ENCODE measurements at places on chromosomes 16 and 17. TPM values are rescaled to one million over a fixed set of nuclear protein-coding genes. Genes with fewer than 3 reads are reported as not detected.

The RGS9 gene
- total RNA-seq: 7.8 TPM

The TMEM238L gene
- 38.4 TPM for total RNA-seq

The PIMREG gene
- 8.4 TPM for total RNA-seq

GRCh38 chr16:30773826-30774225 lies 11.7 kb downstream of the RNF40 start:
- no peak overlapping the region for H3K27ac ChIP-seq
- no peaks in the 10 kb centered on the region for H3K27me3 ChIP-seq

DNA sequence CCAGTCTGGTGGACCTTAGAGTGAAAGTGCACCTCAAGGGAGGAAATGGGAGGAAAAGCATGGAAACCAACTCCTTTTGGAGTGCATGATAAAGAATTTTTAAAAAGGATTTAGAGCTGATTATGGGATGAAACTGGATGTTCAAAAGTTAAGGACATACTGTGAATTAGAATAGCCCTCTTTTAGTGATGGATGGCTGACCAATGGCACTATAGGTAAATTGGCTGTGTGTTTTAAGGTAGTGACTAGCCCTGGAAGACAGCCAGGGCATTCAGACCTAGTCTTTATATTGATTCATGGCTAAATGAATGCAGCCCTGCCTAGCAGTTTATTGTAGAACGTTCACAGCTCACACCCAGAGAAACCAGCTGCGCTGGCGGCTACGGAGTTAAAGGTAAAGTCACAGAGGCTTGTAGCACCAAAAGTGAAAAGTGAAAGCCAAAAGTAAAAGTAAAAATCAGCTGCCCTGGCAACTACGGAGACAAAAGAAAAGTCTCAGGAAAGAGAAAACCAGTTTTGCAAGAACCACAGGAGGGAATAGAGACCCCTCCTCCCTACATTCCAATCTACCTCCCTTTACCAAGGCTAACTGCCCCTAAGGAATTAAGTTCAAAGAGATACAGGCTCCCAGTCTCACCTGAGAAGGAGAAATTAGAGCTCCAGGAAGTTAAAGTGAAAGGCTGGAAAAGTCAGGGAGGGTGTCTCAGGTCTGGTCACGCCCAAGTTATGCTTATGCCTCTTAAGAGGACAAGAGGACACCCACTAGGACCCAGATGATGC lies 21.8 kb downstream of the ACSM1 start:
- H3K4me3 ChIP-seq: peak overlapping the region; percentile 30
- H3K27ac ChIP-seq: peak overlapping the region; percentile 84
- H3K36me3 ChIP-seq: no peaks in the 10 kb centered on the region
- peak; percentile 79 for DNase-seq
- H3K4me1 ChIP-seq: peaks cover 26% of the 10 kb centered on the region
- no peaks in the 10 kb centered on the region for H3K27me3 ChIP-seq

DNA sequence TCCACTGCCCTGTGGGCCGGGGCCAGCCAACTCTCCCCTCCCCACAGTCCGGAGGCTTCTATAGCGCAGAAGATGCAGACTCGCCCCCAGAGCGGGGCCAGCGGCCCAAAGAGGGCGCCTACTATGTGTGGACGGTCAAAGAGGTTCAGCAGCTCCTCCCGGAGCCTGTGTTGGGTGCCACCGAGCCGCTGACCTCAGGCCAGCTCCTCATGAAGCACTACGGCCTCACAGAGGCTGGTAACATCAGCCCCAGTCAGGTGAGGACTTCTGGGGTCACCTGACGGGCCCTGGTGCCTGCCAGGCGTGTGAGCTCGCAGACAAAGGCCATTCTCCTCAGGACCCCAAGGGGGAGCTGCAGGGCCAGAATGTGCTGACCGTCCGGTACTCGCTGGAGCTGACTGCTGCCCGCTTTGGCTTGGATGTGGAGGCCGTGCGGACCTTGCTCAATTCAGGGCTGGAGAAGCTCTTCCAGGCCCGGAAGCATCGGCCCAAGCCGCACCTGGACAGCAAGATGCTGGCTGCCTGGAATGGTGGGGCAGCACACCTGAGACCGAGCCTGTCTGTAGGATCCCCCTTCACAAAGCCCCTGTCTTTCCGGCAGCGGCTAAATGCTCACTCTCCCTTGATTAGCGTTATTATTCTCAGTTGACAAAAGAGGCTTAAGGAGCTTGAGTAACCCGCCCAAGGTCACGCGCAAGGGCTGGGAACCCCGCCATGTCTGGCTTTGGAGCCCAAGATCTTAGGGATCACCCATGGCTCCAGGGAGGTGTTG lies 3.9 kb downstream of the SPATA20 start:
- no peaks in the 10 kb centered on the region for H3K27me3 ChIP-seq
- DNase-seq: peak; percentile 77
- H3K36me3 ChIP-seq: peaks cover 3% of the 10 kb centered on the region
- H3K4me1 ChIP-seq: peaks cover 11% of the 10 kb centered on the region
- H3K27ac ChIP-seq: no peak overlapping the region
- no peak overlapping the region for H3K4me3 ChIP-seq

- DNase-seq: no peak
- no peak overlapping the region for H3K27ac ChIP-seq
- H3K4me3 ChIP-seq: no peak overlapping the region
These were observed 149.3 kb upstream of the KCNJ18 start for GRCh38 chr17:21542991-21543390.

- H3K27me3 ChIP-seq: no peaks in the 10 kb centered on the region
- H3K27ac ChIP-seq: no peak overlapping the region
- no peaks in the 10 kb centered on the region for H3K36me3 ChIP-seq
- no peak overlapping the region for H3K4me3 ChIP-seq
These were observed 31.5 kb upstream of the TNRC6C start for GRCh38 chr17:77926981-77927380.

DNA sequence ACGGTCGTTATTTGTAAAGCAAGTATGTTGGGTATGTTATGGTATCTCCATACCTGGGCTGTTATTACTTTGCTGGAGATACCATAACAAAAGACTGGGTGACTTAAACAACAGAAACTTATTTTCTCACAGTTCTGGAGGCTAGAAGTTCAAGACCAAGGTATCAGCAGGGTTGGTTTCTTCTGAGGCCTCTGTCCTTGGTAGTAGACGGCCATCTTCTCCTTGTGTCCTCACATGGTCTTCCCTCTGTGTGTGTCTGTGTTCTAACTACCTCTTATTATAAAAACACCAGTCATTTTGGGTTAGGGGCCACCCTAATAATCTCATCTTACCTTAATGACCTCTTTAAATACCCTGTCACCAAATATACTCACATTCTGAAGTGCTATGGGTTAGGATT lies 33.2 kb upstream of the MRTFB start:
- no peaks in the 10 kb centered on the region for H3K27me3 ChIP-seq
- H3K4me1 ChIP-seq: no peaks in the 10 kb centered on the region
- no peaks in the 10 kb centered on the region for H3K36me3 ChIP-seq
- no peak overlapping the region for H3K27ac ChIP-seq
- no peak overlapping the region for H3K4me3 ChIP-seq

DNA sequence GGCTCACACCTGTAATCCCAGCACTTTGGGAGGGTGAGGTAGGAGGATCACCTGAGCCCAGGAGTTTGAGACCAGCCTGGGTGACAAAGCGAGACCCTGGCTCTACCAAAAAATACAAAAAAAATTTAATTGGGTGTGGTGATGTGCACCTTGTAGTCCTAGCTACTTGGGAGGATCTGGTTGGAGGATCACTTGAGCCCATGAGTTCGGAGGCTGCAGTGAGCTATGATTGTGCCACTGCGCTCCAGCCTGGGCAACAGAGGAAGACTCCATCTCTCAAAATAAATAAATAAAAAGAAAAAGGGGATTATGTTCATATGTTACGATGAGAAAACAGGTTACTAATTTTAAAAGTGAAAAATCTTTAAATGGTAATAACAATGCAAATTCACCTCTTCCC lies 996 bp downstream of the MLKL start:
- peak overlapping the region; percentile 63 for H3K4me3 ChIP-seq
- peaks cover 7% of the 10 kb centered on the region for H3K4me1 ChIP-seq
- no peaks in the 10 kb centered on the region for H3K36me3 ChIP-seq
- H3K27me3 ChIP-seq: no peaks in the 10 kb centered on the region

DNA sequence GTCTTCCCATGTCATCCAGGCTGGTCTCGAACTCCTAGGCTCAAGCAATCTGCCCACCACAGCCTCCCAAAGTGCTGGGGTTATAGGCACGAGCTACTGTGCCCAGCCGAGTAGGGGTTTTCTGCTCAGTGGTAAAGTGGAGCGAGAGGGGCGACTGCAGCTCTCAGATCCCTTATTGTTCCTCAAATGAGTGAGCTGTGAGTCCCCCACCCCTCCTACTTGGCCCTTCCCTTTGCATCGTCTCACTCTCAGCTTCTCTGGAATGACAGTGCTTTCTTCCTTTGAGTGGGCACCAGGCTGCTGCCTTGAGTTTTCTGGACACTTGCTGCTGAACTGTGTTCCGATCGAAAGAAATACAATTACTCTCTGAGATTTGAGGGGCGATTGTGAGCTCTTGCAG lies 63.5 kb downstream of the MSI2 start:
- H3K4me1 ChIP-seq: no peaks in the 10 kb centered on the region
- H3K27ac ChIP-seq: no peak overlapping the region
- H3K4me3 ChIP-seq: no peak overlapping the region
- no peaks in the 10 kb centered on the region for H3K36me3 ChIP-seq
- DNase-seq: no peak

- H3K4me3 ChIP-seq: no peak overlapping the region
- no peak overlapping the region for H3K27ac ChIP-seq
- DNase-seq: no peak
- no peaks in the 10 kb centered on the region for H3K36me3 ChIP-seq
- H3K27me3 ChIP-seq: no peaks in the 10 kb centered on the region
These were observed 56.2 kb upstream of the TEKT3 start for GRCh38 chr17:15397620-15398019.

DNA sequence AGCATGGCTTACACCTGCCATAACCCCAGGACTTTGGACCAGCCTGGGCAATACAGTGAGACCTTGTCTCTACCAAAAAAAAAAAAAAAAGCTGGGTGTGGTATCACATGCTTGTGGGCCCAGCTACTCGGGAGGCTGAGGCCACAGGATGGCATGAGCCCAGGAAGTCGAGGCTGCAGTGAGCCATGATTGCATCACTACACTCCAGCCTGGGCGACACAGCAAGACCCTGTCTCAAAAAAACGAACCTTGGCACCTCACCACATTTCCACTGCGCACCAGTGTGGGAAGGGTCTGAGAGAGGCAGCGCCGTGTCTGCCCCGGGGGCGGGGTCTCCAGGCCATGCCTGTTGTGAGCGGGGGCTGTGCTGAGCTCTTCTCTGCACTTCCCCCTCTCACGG lies 6.3 kb downstream of the ACSF3 start:
- no peaks in the 10 kb centered on the region for H3K27me3 ChIP-seq
- H3K36me3 ChIP-seq: peaks cover 9% of the 10 kb centered on the region
- no peak overlapping the region for H3K4me3 ChIP-seq
- peaks cover 78% of the 10 kb centered on the region for H3K4me1 ChIP-seq
- peak overlapping the region; percentile 84 for H3K27ac ChIP-seq
- DNase-seq: peak; percentile 74
